Lung microvascular endothelial cell (primary cell): ENCODE measurements at places on chromosomes 12 and 14. TPM values are rescaled to one million over a fixed set of nuclear protein-coding genes. Genes with fewer than 3 reads are reported as not detected.

GRCh38 chr12:57446292-57446960, 8.7 kb upstream of the INHBE start:
- DNase-seq, result no peak

DNA sequence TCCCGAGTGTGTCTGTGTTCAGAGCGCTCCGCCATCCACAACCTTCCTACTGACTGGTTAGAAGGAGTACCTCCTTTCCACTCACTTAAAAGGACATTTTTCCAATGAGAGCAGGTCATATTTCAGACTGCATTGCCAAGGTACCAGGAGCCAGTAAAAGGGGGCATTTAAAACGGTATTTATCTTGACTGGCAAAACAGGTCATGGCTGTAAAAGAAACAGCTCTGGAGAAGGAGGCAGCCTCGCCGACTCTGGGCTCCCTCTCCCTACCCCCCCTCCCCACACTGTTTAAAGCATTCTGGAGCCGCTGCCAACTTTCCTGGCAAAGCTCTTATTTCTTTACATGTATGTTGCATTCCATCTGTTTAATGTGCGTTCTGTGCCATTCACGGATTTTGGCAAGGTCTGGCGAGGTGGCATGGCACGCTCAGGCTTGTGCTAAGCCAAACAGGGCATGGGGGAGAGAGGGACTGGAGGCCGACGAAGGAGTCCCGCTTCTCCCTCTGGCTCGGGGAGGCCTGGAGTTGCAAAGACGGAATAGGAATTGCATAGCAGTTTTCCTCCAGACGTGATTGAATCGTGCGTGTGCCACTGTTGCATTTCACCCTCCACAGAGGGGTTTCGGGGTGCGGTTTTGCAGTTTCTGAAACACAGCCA, 41.2 kb upstream of the MED13L start:
- no peak for DNase-seq

- DNase-seq, result no peak
These were observed 10.6 kb downstream of the EIF2B2 start for GRCh38 chr14:75013290-75013689.

DNA sequence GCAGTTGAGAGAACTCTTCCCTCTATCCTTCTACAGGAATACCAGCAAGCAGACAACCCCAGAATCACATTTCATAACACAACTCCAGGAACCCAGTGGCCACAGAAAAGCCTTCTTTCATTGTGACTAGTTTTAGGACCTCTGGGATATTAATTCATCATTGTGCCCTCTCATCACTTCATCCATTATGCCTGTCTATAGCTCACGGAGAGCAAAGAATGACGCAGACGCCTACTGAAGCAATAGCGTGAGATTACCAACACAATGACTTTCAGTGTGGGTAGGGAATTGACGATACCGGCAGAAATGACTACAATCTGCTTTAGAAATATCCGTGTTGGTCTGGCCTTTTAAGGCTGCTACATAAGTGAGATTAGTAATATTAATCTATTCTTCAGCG, 158.1 kb upstream of the FOXG1 start:
- peak; percentile 5 for DNase-seq

DNA sequence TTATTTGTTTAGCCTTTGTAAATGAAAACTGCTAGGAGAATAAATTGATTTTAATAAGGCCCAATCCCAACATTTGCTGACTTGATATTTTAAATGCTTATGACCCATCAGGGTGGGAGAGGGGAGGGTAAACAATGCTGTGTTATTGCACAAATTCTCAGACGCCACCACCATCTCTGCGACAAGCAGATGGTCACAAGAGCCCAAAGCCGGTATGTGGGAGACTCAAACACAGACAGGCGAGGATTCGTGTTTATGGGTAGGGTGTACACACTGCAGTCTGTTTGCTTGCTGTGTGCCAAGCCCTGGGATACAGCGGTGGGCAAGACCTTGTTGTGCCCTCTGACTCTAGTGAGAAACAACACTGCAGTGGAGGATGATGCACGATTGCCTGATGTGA, 39.2 kb upstream of the PWP1 start:
- DNase-seq, result no peak

DNA sequence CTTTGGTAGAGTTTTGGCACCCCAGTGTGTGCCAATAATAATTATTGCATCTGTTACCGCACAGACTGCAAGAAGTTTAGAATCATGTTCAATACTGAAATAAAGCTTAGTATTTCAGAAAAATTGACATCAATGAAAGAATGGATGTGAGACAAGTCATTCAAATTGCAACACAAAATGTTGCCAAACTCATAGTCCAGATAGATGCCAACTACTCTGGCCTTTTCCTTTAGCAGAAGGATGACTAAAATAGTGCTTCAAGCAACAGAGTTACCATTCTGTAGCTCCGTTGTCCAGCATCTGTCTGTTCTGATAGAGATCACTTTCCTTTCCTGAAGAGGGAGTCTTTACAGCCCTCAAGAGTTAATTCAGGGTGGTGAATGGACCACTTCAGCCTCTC, 77.5 kb downstream of the LIN7A start:
- no peak for DNase-seq

- DNase-seq, result no peak
These were observed 15.9 kb downstream of the GOLGA3 start for GRCh38 chr12:132812631-132813305.

GRCh38 chr12:116941188-116941587, 30.4 kb downstream of the FBXW8 start:
- DNase-seq, result no peak

- DNase-seq, result no peak
These were observed 112.3 kb downstream of the PAPOLA start for GRCh38 chr14:96614481-96614881.

GRCh38 chr14:63078569-63078968, 33.3 kb upstream of the KCNH5 start:
- DNase-seq, result no peak

GRCh38 chr12:92462049-92462448, 240.7 kb upstream of the PLEKHG7 start:
- DNase-seq, result no peak

- no peak for DNase-seq
These were observed 1.1 kb downstream of the PAPOLA start for GRCh38 chr14:96503306-96503679.

SARNP gene
- 74.0 and 95.0 TPM in 2 replicates for total RNA-seq

CDK2 gene
- 18.1 and 20.8 TPM in 2 replicates for total RNA-seq

DIO3 gene
- not detected in 2 replicates for total RNA-seq
